ENCODE measurements at places on chromosomes 2 and 18.

DNA sequence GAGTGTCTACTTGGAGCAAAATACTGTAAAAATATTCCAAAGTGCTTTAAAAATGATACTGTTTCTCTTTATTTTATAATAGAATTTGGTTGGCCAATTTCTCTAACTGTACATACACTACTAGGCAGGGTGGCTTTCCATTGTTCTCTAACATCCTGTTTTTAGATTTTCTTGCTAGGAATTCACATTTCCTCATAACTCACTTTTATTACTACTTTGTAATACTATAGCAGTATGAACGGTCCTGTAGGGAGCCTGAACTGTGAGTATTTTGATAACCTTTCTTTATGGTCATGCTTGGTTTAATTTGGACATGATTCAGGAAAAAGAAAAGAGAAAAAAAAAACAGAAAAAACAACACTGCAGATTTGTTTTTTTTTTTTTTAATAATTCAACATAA is 37.8 kb downstream of the GCG start:
- no peak for DNase-seq

DNA sequence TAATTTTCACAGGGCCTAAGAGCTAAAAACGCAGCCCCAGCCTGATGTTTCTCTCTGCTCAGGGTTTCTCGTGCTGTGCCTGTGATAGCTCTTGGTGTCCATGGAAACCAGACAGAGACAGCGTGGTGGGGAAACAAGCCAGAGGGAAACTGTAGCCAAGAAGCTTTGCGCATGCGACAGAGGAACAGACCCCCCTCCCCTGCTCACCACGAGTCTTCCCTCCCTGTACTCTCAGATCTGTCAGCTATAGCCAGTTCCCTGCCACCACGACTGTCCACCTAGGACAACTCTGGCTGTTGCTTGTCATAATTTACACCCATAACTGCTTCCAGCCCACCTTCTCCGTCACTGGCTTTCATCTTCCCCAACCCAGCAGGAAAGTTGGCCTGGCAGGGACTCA is 13.2 kb upstream of the DNAJC27 start:
- no peak for DNase-seq

GRCh38 chr2:232094201-232094600 is 132.7 kb downstream of the DIS3L2 start:
- no peak for DNase-seq

GRCh38 chr2:143401861-143402260 is 272.6 kb downstream of the ARHGAP15 start:
- no peak for DNase-seq

DNA sequence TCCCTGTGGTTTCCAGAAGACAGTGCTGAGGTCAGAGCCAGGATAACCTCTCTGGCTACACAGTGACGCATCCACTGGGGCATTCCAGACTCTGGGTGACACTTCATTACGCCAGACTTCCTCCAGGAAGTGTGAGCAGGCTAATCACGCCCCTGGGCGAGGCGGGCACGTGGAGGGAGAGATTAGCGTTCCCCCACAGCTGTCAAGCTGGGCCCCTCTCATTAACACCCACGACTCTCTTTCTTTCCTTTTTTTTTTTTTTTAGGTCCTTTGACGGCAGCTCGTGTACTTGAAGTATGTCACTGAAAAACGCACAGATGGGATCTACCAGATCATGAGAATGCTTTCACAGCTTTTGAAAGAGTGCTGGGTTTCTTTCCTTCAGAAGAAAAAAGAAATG is 274.6 kb downstream of the AFF3 start:
- no peak for DNase-seq

GRCh38 chr18:8241731-8242130 is 367.5 kb upstream of the RAB12 start:
- DNase-seq: no peak

GRCh38 chr2:59974051-59974766 is 579.2 kb downstream of the BCL11A start:
- DNase-seq: no peak
